Activated naive CD8-positive, alpha-beta T cell treated with anti-CD3 and anti-CD28 coated beads, Interleukin-2, amount 50 U/mL, for 16 hours (primary cell): ENCODE measurements at places on chromosomes 12 and 14.

GRCh38 chr12:17999174-17999801, 90.7 kb downstream of the RERGL start:
- DNase-seq = no peak

- no peak for DNase-seq
Measured at GRCh38 chr14:51444353-51445000, 204.4 kb downstream of the TMX1 start.

GRCh38 chr12:51421266-51421884, 3.3 kb upstream of the SLC4A8 start:
- peak; percentile 8 for DNase-seq

GRCh38 chr14:57848353-57848752, 17.5 kb downstream of the SLC35F4 start:
- DNase-seq = no peak
